T-helper 9 cell (primary cell): ENCODE measurements at places on chromosomes 3 and 15.

DNA sequence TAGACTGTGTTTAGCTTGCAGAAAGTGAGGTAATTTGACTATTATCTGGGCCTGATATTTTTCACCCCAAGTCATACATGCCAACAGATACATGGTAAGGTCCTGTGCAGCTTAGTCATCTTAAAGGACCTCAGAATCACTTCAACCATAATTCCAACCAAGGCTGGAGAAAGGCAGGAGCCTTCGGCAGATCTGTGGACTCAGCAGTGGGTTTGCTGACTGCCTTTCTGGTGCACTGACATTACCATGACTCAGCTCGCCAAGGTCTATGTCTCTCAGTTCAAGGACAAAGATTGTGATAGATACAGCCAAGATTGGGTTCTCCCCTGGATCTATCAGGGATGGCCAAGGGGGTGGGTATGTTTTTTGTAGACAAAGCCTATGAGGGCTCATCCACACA, 32.7 kb downstream of the LYZL4 start:
- DNase-seq = no peak

DNA sequence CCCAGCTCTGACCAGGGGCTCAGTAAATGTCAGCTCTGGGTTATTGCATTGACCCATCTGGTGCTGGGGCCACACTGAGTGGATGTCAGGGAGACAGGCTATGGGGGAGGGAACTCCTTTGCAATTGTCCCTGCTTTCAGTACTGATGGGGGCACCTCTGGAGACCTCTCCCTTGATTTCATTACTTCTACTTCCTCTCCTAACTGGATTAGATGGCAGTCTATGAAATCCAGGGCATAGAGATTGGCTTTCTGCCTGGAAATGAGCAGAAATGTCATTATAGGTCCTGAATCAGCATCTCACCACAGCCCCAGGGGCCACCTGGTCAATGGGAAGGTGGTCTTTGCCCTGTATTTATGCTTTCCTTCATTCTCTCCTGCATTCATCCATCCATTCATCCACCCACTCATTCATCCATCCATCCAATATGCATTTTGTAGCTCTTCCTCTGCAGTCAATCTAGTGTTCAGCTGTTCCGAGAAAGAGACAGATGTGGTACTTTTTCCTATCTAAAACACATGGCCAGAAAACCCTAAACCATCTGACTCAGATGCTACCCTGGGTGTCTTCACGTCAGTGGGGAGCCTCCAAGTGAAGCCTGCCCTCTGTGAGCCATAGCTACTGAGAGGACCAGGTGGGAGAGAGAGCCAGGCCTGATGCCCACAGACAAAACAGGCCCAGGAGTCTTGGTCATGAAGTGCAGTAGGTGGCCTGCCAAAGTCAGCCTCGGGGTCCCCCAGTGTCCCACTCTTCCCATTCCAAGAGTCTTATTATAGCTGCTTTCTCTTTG, 57.1 kb downstream of the CCDC33 start:
- DNase-seq = no peak

DNA sequence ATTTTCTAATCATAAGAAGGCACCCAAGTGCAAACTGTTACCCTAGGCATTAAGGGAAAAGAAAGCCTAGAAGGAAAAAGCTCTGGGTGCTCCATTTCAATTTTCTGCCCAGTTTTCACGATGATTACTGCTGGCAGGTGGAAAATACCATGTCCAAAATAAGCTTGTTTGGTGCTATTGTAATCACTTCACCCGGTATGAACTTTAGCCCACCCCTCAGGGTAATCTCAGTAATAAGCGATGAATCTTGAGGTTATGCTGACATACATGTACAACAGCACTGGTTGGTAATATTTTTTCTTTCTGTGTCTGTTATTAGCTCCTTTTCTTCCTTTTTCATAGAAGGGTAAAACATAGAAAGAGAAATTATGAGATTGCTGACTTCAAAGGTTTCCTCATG, 88.6 kb upstream of the MEX3B start:
- no peak for DNase-seq

- DNase-seq = no peak
Observed at GRCh38 chr3:182486463-182486862, 306.8 kb upstream of the ATP11B start.

DNA sequence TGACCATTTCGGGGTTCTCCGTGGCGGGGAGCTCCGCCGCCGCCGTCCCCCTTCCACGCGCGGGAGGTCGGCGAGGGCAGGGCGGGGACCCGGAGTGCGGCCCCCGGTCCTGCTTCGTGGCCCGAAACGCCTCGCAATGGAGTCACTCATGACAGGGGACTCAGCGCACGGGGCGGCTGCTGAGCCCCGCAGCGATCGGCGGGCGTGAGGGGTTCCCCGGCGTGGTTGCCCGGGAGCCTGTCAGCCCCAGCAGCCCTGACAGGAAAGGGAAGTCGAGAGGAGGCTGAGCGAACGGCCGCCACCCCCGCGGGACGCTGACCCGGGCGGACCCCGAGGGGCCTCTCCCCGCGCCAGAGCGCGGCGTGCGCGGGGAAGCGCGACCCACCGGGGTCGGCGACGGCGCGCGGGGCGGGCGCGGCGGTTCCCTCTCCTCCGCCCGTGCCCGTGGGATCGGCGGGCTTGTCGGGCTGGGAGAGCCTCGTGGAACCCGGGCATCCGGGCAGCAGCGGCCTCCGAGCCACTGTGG, 564 bp upstream of the PIGZ start:
- DNase-seq = peak; percentile 13

- no peak for DNase-seq
Observed at GRCh38 chr15:32844118-32844711, 126.4 kb downstream of the GREM1 start.

DNA sequence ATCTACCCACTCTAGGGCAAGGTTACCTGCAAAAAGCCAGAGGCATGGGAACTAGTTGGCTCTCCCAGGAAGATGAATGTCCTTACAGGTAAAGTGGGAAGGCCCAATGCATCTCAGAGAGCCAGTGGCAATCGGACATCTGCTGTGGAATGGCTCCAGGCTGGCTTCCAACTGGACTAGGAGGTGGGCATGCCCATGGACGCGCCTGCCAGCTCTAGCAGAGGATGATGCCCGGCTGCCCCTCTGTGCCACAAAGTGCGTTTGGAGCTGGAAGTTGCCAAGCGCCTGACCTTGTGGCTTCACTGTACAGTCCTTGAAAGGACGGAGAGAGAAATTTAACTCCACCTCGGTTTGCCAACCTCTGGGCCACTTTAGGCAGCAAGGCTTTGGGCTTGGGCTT, 84.4 kb downstream of the NR2F2 start:
- DNase-seq = no peak

- DNase-seq = no peak
Observed at GRCh38 chr3:112634786-112635541, 6.0 kb downstream of the CCDC80 start.

- no peak for DNase-seq
Observed at GRCh38 chr3:127572735-127573134, 17.8 kb downstream of the TPRA1 start.

DNA sequence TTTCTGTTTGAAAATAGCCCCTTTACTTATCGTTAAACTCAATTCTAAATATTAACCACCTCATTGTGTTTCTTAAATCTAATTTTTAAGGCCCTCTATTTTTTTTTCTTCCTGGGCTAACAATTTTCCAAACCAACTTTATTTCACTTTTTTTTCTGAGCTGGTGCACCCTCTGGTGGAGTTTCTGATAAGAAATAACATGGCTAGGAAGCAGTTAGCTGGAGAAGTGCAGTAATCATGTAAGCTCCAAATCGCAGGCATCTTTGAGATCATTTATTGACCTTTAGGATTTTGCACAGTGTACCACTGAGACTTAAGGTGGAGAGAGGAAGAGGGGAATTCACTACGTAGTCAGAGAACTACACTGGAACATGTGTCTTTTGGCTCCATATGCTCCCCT, 6.4 kb downstream of the TMEM207 start:
- DNase-seq = no peak

DNA sequence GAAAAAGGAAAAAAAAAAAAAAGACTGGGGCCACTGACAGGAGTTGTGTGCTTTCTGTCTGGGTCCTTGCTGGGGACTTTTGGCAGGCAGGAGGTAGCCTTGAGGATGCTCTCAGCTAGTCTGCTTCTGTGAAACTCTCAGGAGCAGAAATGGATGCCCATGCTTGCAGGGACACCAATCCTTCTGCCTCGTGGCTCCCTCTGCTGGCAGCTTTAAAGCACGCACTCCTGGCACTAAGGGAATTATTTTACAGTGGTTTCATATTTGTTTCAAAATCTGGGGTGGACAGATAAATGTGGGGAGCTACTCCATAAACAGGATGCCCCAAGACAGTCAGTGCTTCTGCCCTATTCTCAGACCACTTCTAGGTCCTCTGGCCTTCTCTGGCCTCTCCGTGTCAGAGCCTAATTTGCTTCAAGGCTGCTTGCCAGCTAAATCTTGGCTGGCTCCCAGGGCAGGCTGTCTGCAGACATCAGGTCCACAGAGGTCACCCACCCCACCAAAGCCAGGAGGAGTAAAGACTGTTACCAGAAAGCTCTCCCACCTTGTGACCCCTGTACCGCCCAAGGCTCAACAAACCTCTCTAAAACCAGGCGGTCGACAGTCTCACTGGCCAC, 17.1 kb downstream of the TRAIP start:
- peak; percentile 73 for DNase-seq

DNA sequence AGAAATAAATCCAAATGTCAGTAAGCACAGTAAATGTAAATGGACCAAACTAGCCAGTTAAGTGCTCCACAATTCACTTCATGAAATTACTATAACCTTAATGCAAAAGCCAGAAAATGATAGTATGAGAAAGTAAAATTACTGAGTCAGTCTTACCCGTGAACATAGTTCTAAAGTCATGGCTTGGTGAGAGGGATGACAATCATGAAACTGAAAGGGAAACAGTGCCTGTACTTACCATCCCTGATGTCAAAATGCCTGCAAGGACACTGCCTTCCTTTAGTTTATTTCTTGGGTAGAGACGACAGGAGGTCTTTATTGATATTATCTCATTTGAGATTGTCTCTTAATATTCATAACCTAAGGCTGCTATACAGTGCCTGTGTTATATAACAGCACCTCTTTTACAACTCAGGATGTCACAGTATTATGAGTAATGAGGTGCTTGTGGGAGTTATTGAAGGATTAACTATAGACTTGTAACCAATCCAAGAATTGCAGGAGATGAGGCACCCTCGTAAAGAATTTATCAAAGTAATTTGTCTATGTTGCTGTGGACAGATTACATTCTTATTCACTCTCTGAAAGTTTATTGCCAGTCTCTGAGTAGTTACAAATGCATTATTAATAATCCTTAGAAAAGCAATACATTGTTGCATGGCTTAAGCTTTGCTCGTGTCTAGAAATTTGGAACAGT, 142.9 kb upstream of the BFSP2 start:
- DNase-seq = no peak

DNA sequence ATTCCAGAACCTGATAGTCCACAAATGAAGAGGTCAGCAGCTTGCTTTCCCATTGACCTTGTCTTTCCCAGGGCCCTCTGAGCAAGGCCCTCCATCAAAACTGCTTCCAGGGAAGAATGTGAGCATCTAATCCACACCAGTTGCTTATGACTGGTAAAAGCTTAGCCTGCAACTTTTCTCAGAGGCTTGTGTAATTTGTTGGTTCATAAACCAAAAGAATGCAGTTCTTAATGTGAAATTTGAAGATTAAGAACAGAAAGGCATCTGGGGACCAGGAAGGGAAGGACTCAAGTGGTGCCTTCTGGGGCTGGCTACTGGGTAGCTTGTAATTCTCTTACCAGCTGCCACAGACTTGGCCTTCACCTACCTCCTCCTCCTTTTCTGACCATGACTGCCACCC, 60.9 kb upstream of the EIF1B start:
- DNase-seq = no peak

DNA sequence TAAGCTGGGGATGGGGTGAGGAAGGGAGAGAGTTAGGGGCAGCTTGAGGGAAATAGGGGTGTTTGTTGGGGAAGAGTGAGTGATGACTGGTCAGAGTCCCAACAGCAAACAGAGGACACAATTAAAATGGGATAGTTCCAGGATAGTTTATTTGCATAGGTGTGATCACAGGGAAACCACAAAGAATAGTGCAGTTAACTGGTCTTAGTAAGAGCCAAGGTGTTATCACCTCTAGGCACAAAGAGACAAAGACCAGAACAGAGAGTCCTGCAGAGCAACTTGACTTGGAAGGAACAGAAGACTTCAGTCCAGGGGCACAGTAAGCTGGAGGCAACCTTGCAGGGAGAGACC, 42.1 kb upstream of the DLG1 start:
- DNase-seq = no peak

DNA sequence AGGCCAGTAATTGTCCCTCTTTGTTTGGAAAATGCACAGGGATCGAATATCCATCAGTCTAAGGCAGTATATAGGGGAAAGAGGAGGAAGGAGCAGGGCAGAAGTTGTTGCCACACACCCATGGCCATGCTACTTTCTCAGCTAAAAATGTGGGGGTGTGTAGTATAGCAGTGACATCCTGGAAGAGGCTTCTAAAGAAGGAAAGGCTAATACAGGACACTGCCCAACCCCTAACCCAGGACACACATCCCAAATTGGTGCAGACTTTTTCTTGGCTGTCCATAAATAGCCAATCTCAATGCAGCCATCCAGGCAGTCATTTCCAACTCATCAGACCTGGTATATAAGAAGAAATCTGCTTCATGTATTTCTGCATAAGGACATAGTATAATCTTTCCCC, 33.1 kb upstream of the LRRN1 start:
- no peak for DNase-seq

DNA sequence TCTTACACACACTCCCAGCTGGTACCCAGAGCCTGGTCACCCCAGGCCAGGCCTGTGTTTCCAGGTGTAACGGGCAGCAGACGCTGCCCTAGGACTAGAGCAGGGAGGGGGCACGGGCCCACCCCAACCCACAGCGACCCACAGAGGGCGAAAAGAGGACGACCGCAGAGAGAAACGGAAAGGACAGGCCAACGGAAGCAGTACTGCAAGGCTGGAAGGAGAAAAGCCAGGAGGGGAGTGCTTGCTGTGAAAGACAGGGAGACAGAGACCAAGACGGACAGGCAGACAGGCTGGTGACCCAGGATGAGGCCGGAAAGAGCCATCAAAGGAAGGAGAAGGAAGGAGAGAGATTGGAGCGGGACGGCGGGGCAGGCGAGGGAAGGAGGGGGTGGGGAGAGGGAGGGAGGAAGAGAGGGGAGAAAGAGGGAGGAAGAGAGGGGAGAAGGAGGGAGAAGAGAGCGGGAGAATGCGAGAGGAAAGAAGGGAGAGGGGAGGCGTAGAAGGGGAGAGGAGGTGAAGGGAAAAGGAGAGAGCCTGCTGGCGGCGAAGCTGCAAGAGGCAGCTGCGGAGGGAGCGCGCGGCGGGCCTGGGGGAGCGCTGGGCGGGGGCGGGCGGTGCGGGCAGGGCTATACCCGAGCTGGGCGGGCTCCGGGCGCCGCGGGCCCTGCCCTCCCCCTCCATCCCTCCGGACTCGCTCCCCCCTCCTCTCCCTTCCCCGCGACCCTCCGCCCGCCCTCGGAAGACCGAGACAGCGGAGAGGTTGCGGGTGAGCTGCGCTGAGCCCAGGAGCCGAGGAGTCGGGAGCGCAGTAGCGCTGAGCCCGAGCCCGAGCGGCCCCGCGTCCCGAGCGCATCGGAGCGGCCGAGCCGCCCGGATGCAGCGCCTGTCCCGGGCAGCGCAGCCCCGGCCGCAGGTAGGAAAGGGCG, at the start of gene SLC6A1:
Gene SLC6A1 (plus strand): TSS at position 732 of the 926 bp plus-strand sequence. CDS start 24,464 bp downstream, outside the sequence.
- no peak for DNase-seq
